Activated CD4-positive, alpha-beta T cell treated with anti-CD3 and anti-CD28 coated beads for 36 hours (primary cell): ENCODE measurements at places on chromosomes 5 and 9. TPM values are rescaled to one million over a fixed set of nuclear protein-coding genes. Genes with fewer than 3 reads are reported as not detected.

DNA sequence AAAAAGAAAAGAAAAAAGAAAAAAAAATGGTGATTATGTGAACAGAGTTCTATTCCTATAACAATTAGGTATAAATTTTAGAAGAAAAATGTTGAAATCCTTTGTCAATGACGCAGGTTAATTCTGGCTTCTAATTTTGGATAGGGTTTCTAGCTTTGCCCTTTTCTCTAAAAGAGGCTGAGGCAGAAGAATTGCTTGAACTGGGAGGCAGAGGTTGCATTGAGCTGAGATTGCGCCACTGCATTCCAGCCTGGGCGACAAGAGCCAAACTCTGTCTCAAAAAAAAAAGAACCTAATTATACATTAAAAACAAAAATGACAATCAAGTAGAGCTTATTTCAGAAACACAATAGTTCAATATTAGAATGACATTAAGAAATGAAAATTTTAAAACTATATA, 2.9 kb downstream of the STXBP1 start:
- no peak for DNase-seq

DNA sequence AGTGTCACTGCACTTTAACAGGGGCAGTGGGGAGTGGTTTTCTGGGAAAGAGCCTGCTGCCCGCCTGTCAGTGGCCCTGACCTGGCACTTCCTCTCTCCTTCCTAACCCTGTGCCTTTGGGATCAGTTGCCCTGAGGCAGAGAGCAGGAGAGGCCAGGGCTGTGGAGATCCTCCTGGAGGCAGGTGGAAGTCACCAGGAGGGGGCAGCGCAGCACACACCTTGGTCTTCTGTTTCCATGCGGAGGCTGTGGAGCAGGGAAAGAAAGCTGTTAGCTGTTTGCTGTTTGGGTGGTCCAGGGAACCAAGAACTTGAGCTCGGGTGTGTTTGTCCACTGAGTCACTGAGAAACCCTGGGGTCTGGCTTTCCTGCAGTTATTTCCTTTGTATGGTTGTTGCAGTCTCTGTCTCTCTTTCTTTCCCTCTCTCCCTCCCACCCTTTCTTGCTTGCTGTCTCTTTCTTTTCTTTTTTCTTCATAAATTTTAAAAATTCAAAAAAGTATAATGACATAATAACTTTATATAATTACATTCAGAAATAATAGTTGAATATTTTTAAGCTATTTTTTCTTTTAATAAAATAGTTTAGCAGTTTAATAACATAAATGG, 28.1 kb downstream of the NTRK2 start:
- peak; percentile 77 for DNase-seq

DNA sequence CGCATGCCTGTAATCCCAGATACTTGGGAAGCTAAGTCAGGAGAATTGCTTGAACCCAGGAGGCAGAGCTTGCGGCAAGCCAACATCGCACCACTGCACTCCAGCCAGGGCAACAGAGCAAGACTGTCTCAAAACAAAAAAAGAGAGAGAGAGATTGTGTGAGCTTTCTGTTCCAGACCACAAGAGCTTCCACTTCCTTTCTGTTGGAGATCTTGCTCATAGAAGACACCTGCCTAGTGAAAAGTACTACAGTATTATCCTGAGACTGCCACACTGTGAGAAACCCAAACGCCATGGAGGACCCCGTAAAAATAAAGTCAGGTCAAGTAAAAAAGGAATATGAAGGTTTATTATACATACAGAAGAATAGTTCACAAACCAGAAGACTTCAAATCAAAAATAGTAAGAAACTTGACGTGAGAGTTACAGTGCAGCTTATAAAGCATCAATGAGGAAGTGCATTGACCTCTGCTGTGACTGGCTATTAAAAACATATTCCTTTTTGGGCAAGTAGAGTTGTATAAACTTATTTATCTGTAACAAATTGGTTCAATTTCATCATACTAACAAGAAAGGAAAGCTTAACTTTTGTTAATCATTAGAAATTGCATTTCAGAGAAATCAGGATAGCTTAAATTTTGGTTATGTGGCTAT, 4.3 kb upstream of the EMB start:
- DNase-seq = peak; percentile 26

- no peak for DNase-seq
Observed at GRCh38 chr5:158908425-158909220, 191.1 kb downstream of the EBF1 start.

GRCh38 chr9:129310666-129311350, 132.7 kb upstream of the IER5L start:
- DNase-seq = no peak

DNA sequence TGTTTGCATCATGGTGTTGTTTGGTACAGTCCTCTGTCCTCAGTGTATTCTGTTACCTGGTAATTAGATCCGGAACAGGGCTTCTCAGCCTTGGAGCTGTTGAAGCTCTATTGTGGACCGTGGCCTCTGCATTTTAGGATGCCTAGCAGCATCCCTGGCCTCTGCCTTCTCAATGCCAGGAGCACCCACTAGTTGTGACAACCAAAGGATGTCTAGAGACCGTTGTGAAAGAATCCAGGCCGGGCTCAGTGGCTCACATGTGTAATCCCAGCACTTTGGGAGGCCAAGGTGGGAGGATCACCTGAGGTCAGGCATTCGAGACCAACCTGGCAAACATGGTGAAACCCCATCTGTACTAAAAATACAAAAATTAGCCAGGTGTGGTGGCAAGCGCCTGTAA, 159.6 kb downstream of the CACNA1B start:
- DNase-seq = no peak

Gene TMEFF1
- total RNA-seq = not detected

Gene TNFSF8
- total RNA-seq = 48.2 TPM

Gene SLC34A3
- not detected for total RNA-seq

Gene COL5A1
- 0.16 TPM for total RNA-seq

Gene HAVCR2
- 12.6 TPM for total RNA-seq

Gene SNAPC3
- total RNA-seq = 37.8 TPM
